ENCODE measurements at places on chromosomes 7 and 10. TPM values are rescaled to one million over a fixed set of nuclear protein-coding genes. Genes with fewer than 3 reads are reported as not detected.

The CLDN3 gene
- not detected for total RNA-seq

The TCF7L2 gene
- total RNA-seq: 7.4 TPM

The TRPV5 gene
- not detected for total RNA-seq

The PLEKHS1 gene
- not detected for total RNA-seq

The MRC1 gene
- under 0.01 TPM for total RNA-seq

The NEUROG3 gene
- not detected for total RNA-seq

The CHAT gene
- not detected for total RNA-seq

The SEMA3A gene
- total RNA-seq: 1.1 TPM

The CALN1 gene
- not detected for total RNA-seq

The TAS2R4 gene
- total RNA-seq: 0.16 TPM

The PRKG1 gene
- 14.7 TPM for total RNA-seq

The STEAP1B gene
- total RNA-seq: 1.8 TPM
